NCI-H1930 (cell line): ENCODE measurements at places on chromosomes 7 and 10.

GRCh38 chr7:95517458-95517857 is 31.7 kb downstream of the ASB4 start:
- DNase-seq: no peak

- no peak for DNase-seq
Observed at GRCh38 chr7:116534790-116535189, 10.0 kb downstream of the CAV1 start.

DNA sequence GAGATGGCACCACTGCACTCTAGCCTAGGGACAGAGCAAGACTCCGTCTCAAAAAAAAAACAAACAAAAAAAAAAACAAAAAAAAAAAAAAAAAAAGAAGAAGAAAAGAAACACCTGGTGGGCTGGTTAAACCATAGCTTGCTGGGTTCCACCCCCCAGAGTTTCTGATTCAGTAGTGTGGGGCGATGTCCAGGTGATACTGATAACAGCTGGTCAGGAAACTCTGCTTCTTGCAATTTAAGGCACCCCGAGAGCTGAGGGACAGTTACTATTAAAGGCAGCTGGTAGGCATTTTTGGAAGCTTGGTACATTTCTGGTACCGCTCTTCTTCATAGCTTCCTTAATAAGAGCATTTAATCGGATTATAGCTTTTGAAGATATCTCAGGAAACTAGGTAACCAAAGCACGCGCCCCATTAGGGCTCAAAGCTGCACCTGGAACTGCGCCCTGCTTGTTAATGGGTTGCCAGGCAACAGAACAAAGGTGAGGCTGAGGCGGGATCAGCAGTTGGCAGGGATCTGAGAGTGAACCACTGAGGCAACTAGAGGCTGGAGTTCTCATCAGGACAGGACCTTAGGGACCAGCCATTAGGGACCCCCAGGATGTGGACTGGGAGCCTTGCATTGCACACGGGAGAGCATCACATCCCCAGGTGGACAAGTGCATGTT is 6.5 kb upstream of the SDK1 start:
- peak; percentile 69 for DNase-seq

- DNase-seq: no peak
Observed at GRCh38 chr10:69107699-69108098, 16.3 kb upstream of the VPS26A start.

GRCh38 chr7:75987026-75987804 is 7.2 kb downstream of the TMEM120A start:
- DNase-seq: no peak

DNA sequence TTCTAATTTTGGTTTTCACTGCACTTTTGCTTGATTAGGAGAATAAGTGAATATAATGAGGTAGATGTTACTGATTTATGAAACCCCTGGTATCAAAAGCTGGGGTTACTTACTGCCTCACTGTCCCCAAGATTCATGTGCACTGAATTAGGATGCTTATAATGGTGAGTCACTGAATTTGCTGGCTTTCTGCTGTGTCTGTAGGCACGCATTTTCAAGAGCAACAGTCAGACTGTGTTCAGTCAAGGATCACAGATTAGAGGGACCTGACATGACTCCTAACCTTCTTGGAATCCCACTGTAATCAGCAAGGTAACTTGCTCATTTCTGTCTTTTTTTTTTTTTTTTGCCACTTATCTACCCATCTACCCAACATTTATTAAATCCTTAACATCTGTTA is 59.7 kb downstream of the GPR85 start:
- DNase-seq: no peak

- no peak for DNase-seq
Observed at GRCh38 chr10:100993986-100994708, 5.5 kb upstream of the LZTS2 start.

DNA sequence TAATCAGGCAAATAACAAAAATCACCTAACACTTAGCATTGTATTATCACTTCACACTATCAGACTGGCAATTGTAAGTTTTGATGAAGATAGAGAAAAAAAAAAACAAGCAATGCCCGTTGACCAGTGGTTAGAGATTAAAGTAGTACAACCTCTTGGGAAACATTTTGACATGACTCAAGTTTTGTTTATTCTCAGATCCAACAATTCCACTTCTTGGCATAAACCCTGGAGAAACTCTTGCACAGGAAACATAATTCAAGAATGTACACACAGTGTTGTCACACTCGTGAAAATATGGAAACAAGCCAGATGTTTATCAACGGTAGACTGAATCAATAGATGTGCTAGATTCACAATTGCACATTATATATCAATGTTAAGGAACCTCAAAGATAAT is 37.2 kb downstream of the FRMD4A start:
- DNase-seq: no peak

DNA sequence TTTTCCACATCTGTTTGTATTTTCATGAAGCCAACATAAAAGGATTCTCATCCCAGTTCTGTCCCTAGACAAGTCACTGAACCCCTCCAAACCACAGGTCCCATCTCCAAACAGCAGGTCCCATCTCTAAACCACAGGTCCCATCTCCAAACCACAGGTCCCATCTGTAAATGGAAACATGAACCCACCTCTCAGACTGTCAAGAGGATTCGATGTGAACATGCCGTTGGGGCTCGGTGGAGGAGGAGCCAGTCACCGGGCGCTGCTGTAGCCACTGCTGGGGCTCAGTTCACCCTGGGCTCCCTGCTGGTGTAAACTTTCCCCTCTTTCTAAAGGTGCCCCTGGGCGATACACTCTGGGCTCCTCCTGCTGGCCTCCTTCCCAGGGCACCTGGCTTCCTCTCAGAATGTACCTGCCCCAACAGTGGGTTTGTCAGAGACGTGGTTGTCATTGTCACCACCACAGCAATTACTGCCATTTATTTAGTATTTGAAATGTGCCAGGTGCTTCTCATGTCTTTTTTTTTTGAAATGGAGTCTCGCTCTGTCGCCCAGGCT is 13.0 kb downstream of the LHPP start:
- no peak for DNase-seq

- DNase-seq: no peak
Observed at GRCh38 chr7:148056406-148056805, 534.2 kb upstream of the C7orf33 start.

DNA sequence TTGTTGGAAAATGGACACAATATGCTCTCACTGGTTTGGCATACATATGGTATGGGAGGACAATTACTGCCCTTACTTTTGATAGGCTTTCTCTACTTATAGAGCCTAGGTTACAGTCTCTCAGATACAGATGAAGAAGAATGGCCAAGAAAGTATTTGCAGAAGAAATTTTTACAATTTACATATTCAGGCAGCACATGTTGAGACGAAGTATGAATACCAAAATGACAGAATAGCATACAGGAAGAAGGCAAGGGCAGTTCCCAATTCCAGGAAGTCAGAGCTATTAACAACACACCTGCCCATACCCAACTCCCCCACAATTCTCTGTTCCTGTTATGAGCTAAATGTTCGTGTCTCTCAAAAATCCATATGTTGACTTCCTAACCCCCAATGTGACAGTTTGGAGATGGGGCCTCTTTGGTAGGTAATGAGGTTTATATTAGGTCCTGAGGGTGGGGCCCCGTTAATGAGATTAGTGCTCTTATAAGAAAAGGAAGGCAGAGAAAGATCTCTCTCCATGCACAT is 67.8 kb downstream of the DOCK4 start:
- DNase-seq: no peak
